Amygdala (tissue), 56 donors: ENCODE measurements at places on chromosomes 6 and 20.

DNA sequence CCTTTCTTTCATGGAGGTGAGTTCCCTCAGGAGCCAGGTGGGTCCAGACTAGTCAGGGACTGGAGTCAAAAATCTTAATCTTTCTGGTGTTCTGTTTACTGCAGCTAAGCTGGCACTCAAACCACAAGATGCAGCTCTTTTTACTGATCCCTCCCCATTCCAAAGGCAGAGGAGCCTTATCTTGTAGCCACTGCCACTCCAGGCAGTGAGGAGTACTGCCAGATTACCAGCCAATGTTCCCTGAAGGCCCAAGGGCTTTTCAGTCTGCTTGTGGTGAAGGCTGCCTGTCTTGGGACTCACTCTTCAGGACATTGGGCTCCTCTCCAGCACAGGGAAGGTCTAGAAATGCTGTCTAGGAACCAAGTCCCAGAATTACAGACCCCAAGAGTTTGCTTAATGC, 490.4 kb upstream of the ADGRB3 start:
- no peak for DNase-seq

DNA sequence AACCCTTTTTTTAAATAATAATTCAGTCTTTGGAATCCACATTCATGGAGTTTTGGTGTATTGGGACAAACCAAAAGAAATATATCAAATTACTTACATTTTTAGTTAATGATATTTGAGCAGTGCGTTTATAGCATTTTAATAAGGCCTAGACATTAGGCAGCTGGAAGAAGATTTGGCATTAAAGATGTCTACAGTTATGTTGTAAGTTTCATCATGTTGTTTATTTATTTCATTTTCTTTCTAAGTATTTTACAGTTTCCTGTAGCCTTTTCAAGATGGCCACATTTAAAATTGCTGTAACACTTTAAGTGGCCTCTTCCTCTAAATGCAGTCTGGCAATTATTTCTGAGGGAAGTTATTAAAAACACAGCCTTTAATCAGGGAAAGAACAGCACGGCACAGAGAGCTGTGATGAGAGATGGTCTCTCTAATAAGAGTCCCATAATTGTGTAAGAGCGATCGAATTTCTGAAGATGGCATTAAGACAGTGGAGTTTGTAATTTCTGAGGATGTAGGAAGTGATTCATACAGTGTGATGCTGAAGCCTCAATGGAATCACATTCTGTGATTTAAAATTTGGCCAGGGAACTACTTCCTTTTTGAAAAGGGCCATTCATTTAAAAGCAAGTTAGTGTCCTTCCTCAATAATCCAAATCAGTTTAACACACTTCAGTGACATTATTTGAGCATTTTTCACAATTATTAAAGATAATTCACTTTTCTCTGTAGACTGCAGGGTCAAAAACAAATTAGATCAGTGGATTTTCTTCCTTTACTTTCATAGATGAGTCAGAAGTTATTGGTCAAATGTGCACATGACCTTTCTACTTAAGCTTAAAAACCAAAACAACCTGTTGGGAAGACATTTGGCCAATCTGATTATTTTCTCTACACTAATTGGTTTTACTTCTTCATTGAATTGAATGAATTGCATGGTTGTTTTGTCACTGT, 52.4 kb upstream of the EDN3 start:
- no peak for DNase-seq

DNA sequence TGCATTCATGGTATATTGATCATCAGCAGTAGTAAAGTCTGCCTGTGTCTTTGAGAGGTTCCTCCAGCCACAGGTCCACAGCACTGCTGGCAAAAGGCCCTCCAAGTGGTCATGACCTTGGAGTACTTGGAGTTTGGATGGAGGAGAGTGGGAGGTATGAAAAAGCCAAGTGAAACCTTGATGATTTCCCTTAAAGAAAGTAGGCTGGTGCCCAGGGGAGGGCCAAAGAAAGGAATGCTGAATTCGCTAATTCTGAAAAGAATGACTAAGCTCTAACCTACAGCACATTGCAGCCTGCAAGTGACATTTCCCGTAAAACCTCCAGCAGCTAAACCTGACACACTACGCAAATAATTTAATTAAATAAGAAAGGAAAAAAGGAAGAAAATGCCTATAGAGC, 223.4 kb upstream of the TAB2 start:
- no peak for DNase-seq

- DNase-seq: no peak
Observed at GRCh38 chr6:142886431-142887170, 58.4 kb downstream of the HIVEP2 start.

- DNase-seq: no peak
Observed at GRCh38 chr20:19881080-19881840, 123.2 kb downstream of the RIN2 start.

DNA sequence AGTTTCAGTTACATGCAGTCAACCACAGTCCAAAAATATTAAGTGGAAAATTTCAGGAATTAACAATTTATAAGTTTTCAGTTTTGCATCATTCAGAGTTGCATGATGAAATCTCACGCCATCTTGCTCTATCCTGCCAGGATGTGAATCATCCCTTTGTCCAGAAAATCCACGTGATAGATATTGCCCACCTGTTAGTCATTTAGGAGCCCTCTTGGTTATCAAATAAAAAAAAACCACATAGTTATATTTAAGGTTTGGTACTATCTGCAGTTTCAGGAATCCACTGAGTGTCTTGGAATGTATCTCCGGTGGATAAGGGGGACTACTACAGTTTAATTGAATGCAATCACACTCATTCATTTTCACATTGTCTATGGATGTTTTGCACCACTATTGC, 1249.0 kb upstream of the CITED2 start:
- no peak for DNase-seq

- DNase-seq: no peak
Observed at GRCh38 chr6:89952686-89953085, 58.4 kb downstream of the GJA10 start.

DNA sequence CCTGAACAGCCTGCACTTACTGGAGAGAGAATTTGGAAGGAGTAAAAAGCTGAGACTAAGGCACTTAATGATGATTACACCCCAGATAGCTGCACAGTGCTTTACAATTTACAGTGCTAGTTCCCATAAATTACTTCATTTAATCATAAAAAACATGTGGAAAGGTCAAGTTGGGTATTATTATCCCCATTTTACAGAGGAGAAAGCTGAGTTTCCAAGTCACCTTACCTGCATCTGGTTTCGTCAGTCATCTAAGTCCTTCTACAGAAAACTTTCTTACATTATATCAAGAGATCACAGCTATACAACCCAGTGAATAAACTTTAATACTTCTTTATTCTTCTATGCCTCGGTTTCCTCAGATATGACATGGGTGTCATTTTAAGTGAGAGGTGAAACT, 3.3 kb downstream of the PTPRK start:
- no peak for DNase-seq

DNA sequence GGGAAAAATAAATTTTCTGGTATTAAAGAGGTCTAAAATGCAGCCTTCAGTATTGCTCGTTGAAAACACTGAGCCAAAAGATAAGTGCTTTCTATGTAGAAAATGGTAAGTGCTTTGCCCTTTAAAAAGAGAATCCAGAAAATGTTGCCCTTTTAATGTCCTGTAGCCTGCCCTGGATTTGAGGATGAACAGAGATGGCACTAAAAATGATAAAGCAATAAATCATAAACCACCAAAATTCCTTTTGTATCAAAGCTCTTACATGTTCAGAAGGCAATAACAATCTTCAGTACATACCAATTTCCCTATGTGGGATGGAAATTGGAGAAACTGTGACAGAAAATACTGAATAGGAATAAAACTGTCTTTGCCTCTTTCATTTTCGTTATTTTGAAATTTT, 405.8 kb downstream of the PHF3 start:
- no peak for DNase-seq

- DNase-seq: no peak
Observed at GRCh38 chr6:44001318-44002066, 125.8 kb downstream of the MRPL14 start.

- no peak for DNase-seq
Observed at GRCh38 chr6:88661136-88661535, 302.3 kb downstream of the RNGTT start.

DNA sequence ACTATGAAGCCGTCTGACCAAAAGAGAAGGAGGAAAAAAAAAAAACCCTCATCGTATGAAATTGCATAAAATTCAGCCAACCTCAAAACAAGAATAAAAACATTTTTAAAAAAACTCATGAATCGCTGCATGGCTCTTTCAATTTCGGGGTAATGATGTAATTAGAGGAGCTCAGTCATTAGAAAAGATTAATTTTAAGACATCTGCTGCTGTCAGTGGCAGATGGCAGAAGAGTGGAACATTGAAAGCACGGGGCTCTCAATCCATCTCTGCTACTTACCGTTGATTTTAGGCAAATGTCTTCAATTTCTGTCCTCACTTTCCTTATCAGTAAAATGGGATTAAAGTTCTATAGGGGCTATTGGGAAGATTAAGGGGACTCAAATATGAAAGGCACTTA, 79.1 kb downstream of the EYA2 start:
- DNase-seq: no peak

GRCh38 chr6:35491558-35492257, 5.2 kb downstream of the TEAD3 start:
- no peak for DNase-seq

GRCh38 chr6:16108419-16108818, 20.5 kb upstream of the MYLIP start:
- DNase-seq: no peak

GRCh38 chr6:69265706-69266105, 531.1 kb downstream of the LMBRD1 start:
- DNase-seq: no peak

- DNase-seq: no peak
Observed at GRCh38 chr6:77987035-77987384, 334.2 kb downstream of the MEI4 start.

DNA sequence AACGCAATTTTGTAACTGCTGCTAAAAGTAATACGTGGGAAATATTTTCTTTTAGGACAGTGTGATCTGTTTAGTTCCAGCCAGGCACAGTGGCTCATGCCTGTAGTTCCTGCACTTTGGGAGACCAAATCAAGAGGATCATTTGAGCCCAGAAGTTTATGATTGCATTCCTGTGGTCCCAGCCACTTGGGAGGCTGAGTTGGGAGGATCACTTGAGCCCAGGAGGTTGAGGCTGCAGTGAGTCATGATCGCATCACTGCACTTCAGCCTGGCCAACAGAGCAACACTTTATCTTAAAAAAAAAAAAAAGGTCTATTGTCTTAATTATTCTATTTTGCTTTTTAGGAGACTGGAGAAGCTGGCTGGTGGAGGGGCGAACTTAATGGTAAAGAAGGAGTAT, 101.5 kb downstream of the CD2AP start:
- no peak for DNase-seq

DNA sequence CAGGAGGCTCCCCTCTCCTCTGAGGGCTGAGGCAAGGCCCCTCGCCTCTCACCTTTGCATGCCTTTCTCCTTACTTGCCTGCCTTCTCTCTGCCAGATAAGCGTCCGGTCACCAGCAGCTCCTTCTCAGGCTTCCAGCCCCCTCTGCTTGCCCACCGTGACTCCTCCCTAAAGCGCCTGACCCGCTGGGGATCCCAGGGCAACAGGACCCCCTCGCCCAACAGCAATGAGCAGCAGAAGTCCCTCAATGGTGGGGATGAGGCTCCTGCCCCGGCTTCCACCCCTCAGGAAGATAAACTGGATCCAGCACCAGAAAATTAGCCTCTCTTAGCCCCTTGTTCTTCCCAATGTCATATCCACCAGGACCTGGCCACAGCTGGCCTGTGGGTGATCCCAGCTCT, 21.3 kb upstream of the PPARD start:
- no peak for DNase-seq

GRCh38 chr6:135192256-135193174, 11.4 kb downstream of the MYB start:
- no peak for DNase-seq

GRCh38 chr6:131167773-131168172, 32.5 kb downstream of the AKAP7 start:
- DNase-seq: no peak

GRCh38 chr20:53751620-53752318, 158.1 kb upstream of the ZNF217 start:
- no peak for DNase-seq

DNA sequence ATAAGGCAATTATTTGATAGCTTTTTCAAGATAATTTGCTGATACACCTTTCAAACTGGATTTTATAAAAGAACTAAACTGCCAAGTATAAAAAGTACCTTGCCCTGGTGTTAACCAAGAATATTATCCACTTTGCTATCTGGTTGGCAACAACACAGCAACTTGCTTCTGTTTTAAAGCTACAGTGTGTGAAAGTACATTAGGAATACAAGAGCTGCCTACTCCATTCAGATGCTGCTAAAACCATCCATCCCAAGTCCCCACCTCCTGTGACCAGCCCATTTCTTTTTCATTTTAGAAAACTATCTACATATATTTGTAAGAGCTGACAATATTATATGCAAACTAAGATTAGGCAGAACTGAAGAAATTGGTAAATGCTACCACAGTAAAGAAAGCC, 12.8 kb downstream of the CLDN20 start:
- no peak for DNase-seq

DNA sequence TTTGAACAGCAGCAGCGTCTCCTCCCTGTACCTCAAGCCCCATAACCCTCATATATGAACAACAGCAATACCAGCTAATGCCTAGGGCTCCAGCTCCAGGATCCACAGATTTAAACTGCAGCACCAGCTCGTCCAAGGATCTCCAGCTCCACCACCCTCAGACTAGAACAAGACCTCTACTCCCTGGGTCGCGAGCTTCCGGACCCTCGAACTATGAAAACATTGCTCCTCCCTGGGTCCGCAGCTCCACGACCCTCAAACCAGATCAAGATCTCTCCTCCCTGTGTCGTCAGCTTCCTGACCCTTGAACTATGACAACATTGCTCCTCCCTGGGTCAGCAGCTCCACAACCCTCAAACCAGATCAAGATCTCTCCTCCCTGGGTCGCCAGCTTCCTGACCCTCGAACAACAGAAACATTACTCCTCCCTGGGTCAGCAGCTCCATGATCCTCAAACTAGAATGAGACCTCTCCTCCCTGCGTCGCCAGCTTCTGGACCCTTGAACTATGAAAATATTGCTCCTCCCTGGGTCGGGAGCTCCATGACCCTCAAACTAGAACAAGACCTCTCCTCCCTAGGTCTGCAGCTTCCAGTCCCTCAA, 339.0 kb upstream of the SULF2 start:
- no peak for DNase-seq

DNA sequence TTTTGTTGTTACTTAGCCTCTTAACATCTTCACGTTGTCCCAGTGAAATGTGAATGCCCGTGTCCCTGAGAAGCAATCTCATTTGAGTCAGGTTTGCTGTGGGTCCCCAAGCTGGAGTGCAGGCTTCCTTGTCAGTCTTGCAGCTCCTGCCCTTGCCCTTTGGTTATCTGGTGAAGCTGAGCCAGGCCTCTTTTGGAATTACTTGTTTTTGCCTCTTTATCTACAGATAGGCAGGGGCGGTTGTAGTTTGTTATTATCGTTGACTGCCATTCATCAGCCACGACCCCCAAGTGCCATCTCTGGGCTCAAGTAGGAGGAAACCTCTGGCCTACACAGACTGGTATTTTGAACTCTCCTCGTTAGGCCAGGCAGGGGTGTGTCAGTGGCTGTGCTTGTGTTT, 2.2 kb downstream of the TMEM14C start:
- DNase-seq: no peak
